ENCODE measurements at places on chromosomes 7 and 10.

DNA sequence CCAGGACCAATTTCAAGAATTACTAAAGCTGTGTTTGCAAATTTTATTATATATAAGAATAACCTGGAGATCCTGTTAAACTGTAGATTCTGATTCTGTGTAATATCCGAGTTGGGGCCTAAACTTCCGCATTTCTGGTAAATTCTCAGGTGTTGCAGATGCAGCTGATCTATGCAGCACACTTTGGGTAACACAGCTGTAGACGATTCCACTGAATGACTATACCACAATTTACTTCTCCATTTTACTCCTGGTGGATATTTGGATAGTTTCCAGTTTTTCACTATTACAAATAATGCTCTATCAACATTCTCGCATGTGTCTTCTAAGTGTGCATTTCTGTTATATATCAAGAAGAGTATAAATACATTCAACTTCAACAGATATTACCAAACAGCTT is 7.5 kb downstream of the GDI2 start:
- DNase-seq, result no peak

DNA sequence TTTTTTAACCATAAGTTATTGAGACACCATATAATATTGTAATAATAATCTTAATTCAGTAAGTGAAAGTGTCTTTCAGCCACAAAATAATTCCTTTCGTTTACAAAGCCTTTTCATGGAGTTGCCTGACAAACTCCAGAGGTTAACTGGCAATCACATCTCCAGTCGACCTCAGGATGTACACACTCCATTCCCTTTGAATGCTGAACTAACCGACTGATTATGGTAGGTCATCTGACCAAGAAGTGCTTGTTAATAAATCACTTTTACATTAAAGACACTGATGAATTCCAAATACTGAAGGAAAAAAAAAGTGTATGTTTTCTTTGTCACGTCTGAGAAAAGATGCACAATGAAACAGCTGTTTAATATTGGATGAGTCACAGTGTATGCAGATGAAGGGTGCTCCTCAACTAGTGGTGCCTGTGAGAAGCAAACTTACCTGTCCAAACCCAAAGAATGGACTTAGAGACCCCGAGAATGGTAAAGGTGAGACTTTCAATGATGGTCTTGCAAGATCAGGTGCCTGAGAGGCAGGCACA is 348.1 kb upstream of the VWC2 start:
- no peak for DNase-seq

GRCh38 chr10:81876253-81877077 is 1.5 kb downstream of the NRG3 start:
- DNase-seq, result no peak

- no peak for DNase-seq
These were observed 68.3 kb downstream of the PWWP2B start for GRCh38 chr10:132465193-132465888.

DNA sequence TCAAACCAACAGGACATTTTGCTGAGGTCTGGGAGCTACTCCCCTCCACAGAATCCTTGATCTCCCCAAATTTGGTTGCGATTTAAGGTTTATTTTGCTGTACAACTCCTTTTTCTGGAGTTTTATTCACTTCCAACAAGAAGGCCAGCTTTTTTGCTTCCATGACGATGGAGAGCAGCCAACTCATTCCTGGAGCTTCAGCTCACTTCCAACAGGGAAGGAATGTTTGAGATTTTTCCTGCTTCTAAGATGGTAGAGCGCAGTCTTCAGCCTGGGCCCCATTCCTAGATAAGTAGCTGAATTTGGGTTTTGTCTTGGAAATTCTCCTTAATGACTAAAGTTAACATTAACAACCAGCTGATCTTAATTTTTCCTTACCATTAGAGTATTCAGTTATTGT is 30.9 kb upstream of the CREB3L2 start:
- no peak for DNase-seq

DNA sequence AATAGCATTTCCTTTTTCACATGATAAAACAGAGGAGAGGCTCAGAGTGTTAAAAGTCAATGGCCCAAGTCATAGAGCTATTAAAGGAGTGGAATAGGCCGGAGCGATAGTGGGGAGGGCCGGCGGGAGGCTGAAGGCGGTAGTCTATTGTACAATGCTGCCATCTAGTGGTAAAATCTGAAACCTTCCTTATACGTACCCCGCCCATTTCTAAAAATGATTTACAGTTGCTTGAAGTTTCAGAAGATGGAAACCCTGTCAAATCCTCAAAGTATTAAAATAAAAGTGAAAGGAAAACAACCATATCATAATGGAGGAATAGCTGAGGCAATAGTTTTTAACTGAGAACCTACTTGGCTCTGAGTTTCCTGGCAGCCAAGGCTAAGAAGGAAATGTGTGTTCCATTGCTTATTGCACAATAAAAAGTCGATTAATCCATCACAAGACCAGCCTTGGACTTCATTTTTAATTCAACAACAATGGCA is 209.1 kb downstream of the CCSER2 start:
- peak; percentile 59 for DNase-seq

- DNase-seq, result no peak
These were observed 42.1 kb upstream of the WIPF3 start for GRCh38 chr7:29764227-29764626.

DNA sequence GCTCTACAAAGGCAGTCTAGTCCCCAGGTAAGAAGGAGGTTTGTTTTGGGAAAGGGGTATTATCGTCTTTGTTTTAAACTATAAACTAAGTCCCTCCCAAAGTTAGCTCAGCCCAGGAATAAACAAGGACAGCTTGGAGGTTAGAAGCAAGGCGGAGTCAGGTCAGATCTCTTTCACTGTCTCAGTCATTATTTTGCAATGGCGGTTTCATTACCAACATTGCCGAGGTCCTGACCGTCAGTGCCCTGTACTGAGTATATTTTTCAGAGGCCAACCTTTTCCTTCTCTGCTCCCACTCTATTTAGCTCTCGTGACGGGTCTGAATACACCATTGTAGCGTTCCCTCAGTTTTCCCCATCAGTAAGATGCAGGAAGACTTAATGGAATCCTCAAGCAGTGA is 184.5 kb downstream of the PRKCQ start:
- no peak for DNase-seq

- DNase-seq, result no peak
These were observed 13.9 kb downstream of the TRIM8 start for GRCh38 chr10:102657984-102658724.

DNA sequence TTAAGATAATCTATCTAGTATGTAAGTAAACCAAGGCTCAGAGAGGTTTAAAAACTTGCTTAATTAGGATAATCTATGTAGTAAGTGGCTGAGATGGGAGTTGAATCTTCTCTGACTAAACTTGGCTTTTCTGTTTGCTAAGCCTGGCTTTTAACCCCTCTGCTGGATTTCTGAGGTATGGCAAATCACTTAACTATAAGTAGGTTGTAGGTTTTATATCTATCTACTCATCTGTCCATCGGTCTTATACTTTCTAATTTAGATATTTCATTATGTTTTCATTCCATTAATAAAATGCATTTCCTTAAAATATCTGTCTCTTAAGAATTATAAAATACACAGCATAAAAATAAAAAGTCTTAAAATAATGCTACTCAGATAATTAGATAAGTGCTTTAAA is 59.4 kb downstream of the ST7 start:
- no peak for DNase-seq

DNA sequence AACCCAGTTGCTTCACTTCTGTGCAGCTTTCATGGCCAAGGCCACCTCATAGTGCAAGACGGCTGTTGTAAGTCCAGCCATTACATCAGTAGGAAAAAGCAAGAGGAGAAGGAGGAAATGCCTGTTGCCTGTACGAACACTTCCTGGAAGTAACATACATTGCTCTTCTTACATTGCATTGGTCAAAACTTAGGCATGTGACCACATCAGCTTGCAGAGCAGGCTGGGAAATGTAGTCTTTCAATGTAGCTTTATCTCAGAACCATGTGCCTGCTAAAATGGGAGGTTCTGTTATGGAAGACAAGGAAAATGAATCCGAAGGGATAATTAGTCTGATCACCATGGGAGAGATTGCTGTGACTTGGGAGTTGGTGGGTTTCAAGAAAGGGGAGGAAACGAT is 4.3 kb downstream of the SLC29A3 start:
- no peak for DNase-seq

- DNase-seq, result no peak
These were observed 90.2 kb upstream of the ABI1 start for GRCh38 chr10:26950934-26951333.

DNA sequence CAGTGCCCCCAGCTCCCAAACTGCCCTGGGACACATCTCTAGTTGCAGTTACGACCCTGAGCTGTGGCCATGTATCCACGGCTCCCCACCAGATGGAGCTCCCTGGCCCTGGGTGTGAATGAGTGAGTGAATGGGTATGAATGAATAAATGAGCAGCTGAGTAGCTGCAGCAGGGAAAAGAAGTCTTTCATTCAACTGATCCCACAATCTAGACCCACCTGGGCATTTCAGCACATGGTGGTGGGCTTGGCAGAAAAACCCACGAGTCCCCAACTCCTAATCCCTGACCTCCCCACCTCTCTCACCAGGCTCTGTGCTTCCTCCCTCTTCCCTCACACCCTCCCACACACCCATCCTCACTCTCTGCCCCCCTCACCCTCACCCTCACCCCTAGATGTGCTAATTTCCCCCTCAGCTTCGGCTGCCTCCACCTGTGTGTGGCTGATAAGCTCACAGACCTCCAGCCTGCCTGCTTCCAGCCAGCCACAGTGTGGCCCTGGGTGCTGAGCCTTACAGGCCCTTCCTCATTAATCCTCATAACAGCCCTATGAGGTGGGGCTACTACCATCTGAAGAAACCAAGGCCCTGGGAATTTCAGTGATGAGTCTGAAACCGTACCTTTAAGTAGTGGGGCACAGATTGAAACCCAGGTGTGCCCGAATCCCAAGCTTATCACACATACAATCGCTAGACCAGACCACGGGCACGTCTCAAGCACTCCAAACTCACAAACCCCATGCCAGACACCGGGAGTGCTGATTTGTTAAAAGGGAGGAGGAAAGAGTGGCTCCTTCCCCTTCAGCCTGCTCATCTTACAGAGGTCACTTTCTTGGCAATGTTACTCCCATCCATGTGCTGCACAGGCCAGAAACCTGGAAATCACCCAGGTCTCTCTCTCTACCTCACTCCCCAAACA is 2.2 kb upstream of the ATP6V1F start:
- no peak for DNase-seq

- DNase-seq, result no peak
These were observed 92.8 kb upstream of the ZMIZ1 start for GRCh38 chr10:78975926-78976325.

- no peak for DNase-seq
These were observed 277.3 kb downstream of the CELF2 start for GRCh38 chr10:11294831-11295450.

GRCh38 chr10:119282446-119282845 is 75.1 kb downstream of the GRK5 start:
- no peak for DNase-seq

All from NCI-H748 treated with DMSO at 0.1 percent for 48 hours (cell line).